ENCODE measurements at places on chromosomes 11 and 22. TPM values are rescaled to one million over a fixed set of nuclear protein-coding genes. Genes with fewer than 3 reads are reported as not detected.
A peak's percentile ranks its signal among the peaks of the same experiment; 100 is the strongest.

DNA sequence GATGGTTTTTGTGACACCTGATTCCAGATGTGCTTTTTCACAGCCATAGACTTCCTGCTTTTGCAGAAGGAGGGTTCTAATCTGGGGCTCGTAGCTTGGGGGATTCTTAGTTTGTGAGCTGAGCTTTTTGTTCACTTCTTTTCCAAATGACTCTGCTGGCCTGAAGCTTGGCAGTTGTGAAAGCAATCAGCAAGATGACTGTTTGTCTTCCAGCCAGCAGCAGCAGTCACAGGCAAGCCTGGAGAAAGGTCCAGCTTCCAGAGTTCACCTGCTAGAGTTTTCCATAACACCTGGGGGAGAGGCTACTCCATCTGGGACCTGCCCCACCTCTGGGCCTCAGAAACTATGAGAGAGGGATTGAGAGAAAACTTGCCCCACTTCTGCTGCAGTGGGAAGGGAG, 4.1 kb downstream of the MARK2 start:
- no peak for DNase-seq

GRCh38 chr11:20541503-20541902, 57.9 kb upstream of the SLC6A5 start:
- no peak for DNase-seq

GRCh38 chr11:17653611-17654010, 65.8 kb upstream of the MYOD1 start:
- no peak for DNase-seq

- DNase-seq = no peak
These were observed 3.8 kb downstream of the TMPRSS13 start for GRCh38 chr11:117925198-117925925.

GRCh38 chr11:119529936-119530335, 107.0 kb upstream of the THY1 start:
- no peak for DNase-seq

DNA sequence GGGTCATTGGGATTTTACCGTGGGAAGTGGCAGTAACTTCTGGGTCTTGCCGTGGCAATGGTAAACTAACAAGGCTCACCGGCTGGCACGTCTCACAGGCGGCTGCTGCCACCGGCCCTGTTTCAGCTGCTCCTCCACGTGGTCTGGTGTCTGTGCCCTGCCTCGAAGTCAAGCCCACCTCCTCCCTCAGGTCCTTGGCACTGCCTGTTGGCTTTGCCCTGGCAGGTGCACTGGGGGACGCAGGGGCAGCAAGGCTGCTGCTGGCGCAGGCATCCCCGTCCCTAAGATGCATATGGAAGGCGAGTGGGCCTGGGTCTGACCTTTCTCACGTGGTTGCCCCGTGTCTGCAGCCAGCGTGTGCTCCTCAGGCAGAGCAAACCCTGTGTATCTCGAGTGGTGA, 783.6 kb downstream of the BRD1 start:
- no peak for DNase-seq

GRCh38 chr11:102467853-102468580, 15.5 kb upstream of the TMEM123 start:
- no peak for DNase-seq

GRCh38 chr11:985848-986247, 50.7 kb downstream of the MUC6 start:
- no peak for DNase-seq

DNA sequence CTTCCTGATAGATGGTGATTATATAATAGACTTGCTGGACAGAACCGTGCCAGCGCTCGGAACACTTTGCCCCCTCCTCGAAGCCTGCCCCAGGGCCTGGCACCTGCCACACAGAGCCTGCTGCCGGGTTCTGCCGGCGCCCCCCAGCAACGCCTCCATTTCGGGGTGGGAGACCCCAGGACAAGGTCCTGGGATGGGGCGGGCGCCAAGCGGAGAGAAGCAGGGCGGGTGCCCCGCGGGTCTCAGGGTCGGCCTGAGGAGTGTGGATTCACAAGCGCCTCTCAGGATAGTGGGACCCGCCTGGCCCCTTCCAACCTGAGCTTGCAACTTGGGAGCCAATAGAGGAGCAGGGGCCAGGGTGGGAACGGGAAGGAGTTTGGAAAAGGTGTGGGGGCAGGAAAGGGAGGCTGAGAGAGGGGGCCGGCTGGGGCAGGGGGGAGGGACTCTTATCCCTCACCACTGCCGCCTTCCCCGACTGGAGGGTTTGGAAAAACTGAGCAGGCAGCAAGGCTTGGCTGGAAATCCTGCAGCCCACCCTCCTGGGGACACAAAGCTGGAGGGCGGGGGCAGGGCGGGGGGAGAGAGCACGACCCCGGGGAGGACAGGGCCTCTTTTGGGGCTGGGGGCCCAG, 3.3 kb upstream of the BCL9L start:
- DNase-seq = no peak

GRCh38 chr11:107044503-107044902, 26.2 kb upstream of the GUCY1A2 start:
- no peak for DNase-seq

DNA sequence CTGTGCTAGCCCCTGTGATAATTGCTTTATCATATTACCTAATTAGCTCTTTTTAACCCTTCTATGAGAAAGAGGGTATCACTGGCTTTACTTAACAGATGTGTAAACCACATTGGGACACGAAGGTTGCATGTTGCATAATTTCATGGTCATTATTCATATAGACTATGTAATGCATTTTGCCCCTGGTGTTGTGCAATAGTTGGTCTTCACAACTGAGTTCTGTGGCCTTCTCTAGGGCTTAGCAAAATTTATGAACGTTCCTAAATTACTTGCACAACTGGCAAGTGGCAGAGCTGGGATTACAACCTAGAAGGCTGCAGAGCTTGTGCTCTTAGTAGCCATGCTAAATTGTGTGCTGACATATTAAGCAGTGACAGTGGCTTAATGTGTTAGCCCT, 34.6 kb upstream of the PDGFD start:
- DNase-seq = no peak

GRCh38 chr11:40129266-40129665, 1330.2 kb downstream of the LRRC4C start:
- DNase-seq = no peak

DNA sequence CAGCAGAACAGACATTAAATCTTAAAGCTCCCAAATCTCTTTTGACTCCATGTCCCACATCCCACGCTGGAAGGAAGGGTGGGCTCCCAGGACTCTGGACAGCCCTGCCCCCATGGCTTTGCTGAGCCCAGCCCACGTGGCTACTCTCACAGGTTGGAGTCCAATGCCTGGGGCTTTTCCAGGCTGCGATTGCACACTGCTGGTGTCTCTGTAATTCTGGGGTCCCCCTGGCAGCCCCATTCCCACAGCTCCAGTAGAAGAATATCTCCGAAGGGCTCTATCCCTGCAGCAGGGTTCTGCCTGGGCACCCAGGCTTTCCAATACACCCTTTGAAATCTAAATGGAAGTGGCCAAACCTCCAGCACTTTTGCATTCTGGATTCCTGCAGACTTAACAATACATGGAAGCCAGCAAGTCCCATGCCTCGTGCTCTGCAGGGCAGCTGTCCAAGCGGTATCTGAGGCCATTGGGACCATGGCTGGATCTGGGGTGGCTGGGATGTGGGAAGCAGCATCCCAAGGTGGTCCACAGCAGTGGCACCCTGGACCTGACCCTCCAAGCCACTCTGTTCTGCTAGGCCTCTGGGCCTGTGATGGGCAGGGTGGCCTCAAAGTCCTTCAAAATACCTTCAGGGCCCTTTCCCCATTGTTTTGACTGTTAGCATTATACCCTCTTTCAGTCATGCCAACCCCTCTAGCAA, 47.9 kb upstream of the TH start:
- no peak for DNase-seq

DNA sequence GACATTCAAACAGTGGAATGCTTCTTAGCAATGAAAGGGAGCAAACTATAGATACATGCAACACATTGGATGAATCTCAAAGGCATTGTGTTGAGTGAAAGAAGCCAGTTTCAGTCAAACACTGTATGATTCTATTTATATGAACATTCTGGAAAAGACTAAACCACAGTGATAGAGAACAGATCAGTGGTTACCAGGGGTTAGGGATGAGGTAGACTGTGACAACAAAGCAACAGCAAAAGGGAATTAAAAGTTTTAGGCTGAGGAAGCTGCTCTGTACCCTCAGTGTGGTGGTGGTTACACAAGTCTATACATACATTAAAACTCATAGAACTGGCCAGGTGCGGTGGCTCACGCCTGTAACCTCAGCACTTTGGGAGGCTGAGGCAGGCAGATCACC, 23.0 kb downstream of the FDX1 start:
- no peak for DNase-seq

DNA sequence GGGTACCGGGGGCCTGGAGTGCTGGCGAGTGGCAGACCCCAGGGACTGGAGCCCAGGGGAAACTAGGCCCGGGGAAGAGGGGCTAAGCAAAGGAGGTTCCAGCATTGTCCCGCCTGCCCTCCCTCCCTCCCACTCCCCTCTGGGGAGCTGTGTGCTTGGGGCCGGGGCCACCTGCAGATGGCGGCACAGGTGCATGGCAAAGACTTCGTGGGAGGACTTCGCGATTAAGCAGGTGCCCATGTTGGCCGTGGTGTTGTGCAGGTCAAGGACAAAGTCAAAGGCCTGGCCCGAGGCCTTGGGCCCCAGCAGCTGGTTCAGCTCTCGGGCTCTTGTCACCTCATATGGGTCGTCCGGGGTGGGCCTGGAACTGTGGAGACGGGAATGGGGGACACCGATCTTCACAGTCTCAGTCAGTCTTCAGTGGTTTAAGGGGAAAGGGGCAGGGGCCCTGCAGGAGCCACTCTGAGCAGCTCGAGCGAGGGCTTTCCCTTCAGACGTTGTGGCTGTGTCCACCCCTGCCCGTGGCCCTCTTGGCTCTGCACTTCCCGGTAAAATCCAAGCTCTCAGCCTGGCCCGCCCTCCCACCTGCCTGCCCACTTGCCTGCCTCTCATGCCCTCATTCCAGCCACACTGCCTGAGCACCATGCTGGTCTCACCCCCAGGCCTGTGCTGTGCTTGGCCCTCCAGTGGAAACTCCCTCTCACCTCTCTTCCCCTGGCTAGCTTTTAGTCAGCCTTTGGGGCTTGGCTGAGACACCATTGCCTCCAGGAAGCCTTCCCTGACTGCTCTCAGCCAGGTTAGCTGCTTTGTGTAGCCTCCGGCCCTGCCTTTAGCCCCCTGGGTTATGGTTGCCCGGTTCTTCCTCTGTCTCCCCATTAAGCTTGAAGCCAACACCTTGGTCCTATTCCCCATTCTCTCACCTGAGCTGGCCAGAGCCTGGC, 4.7 kb downstream of the ACY3 start:
- DNase-seq = no peak

DNA sequence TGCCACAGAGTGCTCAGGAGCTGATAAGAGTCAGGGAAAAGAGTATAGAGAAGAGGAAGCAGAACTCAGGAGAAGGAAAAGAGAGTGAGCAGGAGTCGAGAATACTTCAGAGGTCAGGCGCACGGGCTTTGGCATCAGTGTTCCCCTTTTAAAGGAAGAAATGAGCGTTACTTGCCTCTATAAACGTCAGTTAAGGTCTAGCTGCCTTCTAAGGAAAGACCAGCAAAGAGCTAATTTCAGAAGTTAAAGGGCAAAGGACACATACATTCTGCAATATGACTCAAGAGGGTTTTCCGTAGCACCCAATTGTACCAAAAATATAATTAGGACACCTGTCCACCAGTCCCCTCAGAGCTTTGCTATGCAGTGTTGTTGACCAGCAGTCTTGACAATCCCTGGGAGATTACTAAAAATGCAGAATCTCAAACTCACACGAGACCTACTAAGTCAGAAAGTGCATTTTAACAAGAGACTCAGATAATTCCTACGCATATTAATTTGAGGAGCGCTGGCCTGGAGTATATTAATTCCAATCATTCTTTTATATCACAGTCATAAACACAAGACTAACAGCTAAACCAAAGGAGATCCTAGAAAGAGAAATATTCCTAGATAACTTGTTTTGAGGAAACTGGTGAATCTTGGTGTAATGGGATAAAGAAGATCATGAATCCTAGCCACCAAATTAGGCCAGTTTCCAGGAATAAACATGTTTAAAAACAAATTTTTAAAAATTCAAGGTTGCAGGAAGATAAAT, 249.0 kb downstream of the CADM1 start:
- DNase-seq = no peak

GRCh38 chr22:38239101-38239761, 33.6 kb downstream of the TMEM184B start:
- peak; percentile 96 for DNase-seq

GRCh38 chr22:42500161-42500835, 19.3 kb downstream of the RRP7A start:
- DNase-seq = no peak

DNA sequence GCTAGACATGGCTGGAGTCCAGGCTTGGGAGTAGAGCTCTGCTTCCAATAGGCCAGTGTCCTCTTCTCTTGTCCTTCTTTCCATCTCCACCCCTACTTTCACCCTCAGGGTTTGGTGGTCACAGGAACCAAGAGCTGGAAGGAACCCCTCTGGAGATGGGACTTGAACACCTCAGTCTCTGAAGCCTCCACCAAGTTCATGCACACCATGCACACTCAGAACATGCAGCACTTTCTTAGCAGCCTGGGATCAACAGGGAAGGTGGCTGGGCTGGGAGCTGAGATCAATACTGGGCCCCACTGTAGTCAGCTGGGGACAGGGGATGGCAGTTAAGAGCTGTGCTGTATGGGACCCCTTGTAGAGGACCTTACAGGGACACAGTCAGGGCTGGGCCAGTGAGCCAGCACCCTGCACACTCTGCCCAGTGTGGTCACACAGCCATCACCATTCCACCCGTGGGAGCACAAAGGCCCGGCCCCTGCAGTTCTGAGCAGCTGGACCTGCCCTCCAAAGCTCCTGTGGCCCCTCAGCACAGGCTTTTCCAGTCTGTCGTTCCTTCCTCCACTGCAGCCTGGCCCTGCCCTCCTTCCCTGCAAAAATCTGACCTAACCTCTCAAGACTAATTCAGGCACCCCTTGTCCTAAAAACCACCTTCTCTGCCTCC, 47.7 kb downstream of the GAB4 start:
- no peak for DNase-seq

DNA sequence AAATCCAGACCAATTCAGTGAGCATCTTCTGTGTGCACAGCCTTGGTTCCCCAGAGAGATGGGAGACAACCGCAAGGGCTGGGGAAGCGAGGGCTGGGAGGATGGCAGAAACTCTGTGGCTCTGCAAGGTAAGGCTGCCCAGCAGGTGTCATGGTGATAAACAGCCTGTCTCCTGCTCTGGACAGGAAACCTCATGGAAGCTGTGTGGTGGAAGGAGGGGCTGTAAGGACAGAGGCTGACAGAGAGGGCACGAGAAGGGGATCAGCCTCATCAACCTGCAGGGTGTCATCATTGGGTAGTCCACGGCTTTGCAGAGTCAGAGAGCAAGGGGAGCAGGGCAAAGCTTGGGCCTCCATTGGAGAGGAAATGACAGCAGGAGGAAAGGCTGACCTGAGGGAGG, 138.4 kb upstream of the CADM1 start:
- DNase-seq = no peak

GRCh38 chr11:134478611-134479010, 66.6 kb upstream of the B3GAT1 start:
- DNase-seq = no peak

The ANO9 gene
- total RNA-seq = not detected

The KLHDC7B gene
- 0.05 TPM for total RNA-seq

The JOSD1 gene
- 41.9 TPM for total RNA-seq

The PDGFB gene
- total RNA-seq = not detected

Measured in HFFc6 (cell line).